ENCODE measurements at places on chromosomes 11 and 22.

DNA sequence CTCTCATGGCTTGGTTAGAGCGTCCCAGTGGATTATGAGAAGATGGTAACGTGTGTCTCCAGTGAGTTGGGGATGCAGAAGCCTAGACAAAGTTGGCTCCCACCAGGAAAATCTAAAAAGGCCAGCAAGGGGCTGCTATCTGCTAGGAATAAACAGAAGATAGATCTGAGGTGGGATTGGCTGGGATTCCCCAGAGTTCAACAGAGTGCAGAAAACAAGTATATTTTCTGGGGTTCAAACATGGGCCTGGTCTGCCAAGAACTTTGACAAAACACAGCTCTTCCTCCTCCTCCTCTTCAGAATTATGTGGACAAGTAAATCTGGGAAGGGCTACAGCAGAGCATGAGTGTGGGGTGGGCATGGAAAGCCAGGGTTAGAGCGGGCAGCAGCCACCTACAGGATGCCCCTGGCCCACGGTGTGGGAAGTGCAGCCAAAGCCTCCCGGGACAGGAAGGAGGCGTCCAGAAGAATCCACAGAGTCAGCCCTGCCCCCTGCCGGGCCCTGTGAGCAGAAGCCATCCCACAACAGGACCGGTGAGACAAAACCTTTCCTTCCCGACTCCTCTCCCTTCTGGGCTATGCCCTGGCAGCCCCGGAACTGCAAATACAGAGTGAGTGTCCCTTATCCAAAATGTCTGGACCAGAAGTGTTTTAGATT lies 67.1 kb downstream of the CD82 start:
- peak overlapping the region; percentile 49 for H3K27ac ChIP-seq
- peak overlapping the region; percentile 16 for H3K4me3 ChIP-seq
- H3K4me1 ChIP-seq: peaks cover 58% of the 10 kb centered on the region
- DNase-seq: peak; percentile 51
- H3K27me3 ChIP-seq: no peaks in the 10 kb centered on the region

- H3K4me1 ChIP-seq: no peaks in the 10 kb centered on the region
- DNase-seq: no peak
- peaks cover 7% of the 10 kb centered on the region for H3K36me3 ChIP-seq
- H3K27me3 ChIP-seq: no peaks in the 10 kb centered on the region
- H3K4me3 ChIP-seq: no peak overlapping the region
- H3K27ac ChIP-seq: no peak overlapping the region
These were observed 206.0 kb downstream of the DYNC2H1 start for GRCh38 chr11:103315248-103315647.

DNA sequence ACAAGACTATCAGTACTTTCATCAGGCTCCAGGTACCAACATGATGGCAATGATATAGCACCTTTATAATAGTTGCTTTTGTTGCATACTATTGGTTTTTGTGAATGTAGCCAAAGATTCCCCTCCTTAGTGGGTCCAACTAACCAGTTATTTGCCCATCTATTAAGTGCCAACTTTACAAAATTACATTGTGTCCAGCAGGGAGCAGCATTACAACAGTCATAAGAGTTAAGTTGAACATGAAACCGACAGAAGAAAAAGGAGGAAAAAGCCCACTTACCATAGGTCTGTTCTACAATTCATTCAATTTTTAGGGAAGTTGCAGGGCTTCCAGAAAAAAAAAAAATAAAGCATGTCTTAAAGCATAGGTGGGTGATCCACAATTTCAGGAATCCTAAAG lies 21.6 kb downstream of the IMMP1L start:
- H3K27ac ChIP-seq: no peak overlapping the region
- no peaks in the 10 kb centered on the region for H3K27me3 ChIP-seq
- no peak for DNase-seq
- H3K4me3 ChIP-seq: no peak overlapping the region
- no peaks in the 10 kb centered on the region for H3K36me3 ChIP-seq
- no peaks in the 10 kb centered on the region for H3K4me1 ChIP-seq

GRCh38 chr22:23786752-23787599 lies at the start of gene SMARCB1:
Gene SMARCB1, plus strand, starts transcription at chr22:23786966. Its CDS starts 204 bp downstream, at chr22:23787170.
- H3K4me3 ChIP-seq: peak within 1 kb of the TSS; percentile 88
- peaks cover 14% of the 10 kb centered on the region for H3K4me1 ChIP-seq
- H3K27me3 ChIP-seq: no peaks in the 10 kb centered on the region
- peaks cover 5% of the 10 kb centered on the region for H3K36me3 ChIP-seq
- peak; percentile 93 for DNase-seq
- H3K27ac ChIP-seq: peak within 1 kb of the TSS; percentile 99

DNA sequence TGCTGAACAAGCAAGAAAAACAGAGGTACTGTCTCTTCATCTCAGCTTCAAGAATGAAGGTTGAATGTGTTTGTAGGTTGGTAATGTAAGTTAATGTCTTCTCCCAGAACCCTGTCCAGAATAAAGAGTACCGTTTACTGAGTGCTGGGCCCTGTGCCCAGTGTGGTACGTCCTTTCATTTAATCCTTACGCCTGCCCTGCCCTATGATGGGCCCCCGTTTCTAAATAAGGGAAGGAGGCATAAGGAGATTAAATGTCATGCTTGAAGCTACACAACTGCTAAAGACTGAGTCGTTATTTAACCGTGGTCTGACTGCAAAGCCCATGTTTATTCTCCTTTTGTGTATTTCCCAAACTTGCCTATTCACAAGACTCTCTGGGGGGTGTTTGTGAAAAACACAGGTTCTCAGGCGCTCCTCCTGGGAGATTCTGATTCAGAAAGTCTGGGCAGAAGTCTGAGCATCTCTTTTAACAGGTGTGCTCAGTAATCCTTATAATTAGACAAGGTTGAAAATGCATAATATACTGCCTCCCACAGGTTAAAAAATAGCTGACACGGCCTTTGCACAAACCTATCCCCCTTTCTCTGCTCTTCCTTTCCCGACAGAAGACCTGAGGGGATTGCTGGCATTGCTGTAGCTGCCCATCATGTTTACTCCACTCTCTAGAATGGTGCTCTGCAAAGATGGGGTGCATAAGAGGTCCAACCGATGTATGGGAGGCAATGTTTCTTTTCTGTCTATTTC lies 56.3 kb upstream of the ZBTB44 start:
- H3K36me3 ChIP-seq: no peaks in the 10 kb centered on the region
- H3K27me3 ChIP-seq: no peaks in the 10 kb centered on the region
- no peak for DNase-seq
- no peak overlapping the region for H3K4me3 ChIP-seq
- H3K27ac ChIP-seq: no peak overlapping the region
- no peaks in the 10 kb centered on the region for H3K4me1 ChIP-seq

- no peak for DNase-seq
- H3K4me3 ChIP-seq: peak overlapping the region; percentile 87
- no peaks in the 10 kb centered on the region for H3K36me3 ChIP-seq
- no peaks in the 10 kb centered on the region for H3K27me3 ChIP-seq
- H3K27ac ChIP-seq: no peak overlapping the region
These were observed 870 bp upstream of the CTTN start for GRCh38 chr11:70397336-70397982.

- no peaks in the 10 kb centered on the region for H3K36me3 ChIP-seq
- DNase-seq: no peak
- peaks cover 12% of the 10 kb centered on the region for H3K4me1 ChIP-seq
- no peak overlapping the region for H3K27ac ChIP-seq
- H3K27me3 ChIP-seq: no peaks in the 10 kb centered on the region
These were observed 25.0 kb downstream of the PPFIBP2 start for GRCh38 chr11:7538466-7539454.

GRCh38 chr11:849104-849824 lies 6.6 kb downstream of the TSPAN4 start:
- peaks cover 50% of the 10 kb centered on the region for H3K4me1 ChIP-seq
- H3K36me3 ChIP-seq: no peaks in the 10 kb centered on the region
- H3K27me3 ChIP-seq: no peaks in the 10 kb centered on the region
- peak overlapping the region; percentile 53 for H3K4me3 ChIP-seq

GRCh38 chr11:32420937-32421901 lies 14.1 kb downstream of the WT1 start:
- peaks cover 36% of the 10 kb centered on the region for H3K4me1 ChIP-seq
- H3K4me3 ChIP-seq: no peak overlapping the region
- no peaks in the 10 kb centered on the region for H3K27me3 ChIP-seq
- DNase-seq: no peak
- H3K27ac ChIP-seq: peak overlapping the region; percentile 40
- H3K36me3 ChIP-seq: no peaks in the 10 kb centered on the region

- H3K27me3 ChIP-seq: no peaks in the 10 kb centered on the region
- H3K4me3 ChIP-seq: no peak overlapping the region
- H3K4me1 ChIP-seq: no peaks in the 10 kb centered on the region
- H3K27ac ChIP-seq: no peak overlapping the region
These were observed 10.7 kb upstream of the SEC14L6 start for GRCh38 chr22:30557243-30557642.

GRCh38 chr11:19380375-19380774 lies 139.6 kb upstream of the E2F8 start:
- H3K4me1 ChIP-seq: no peaks in the 10 kb centered on the region
- H3K36me3 ChIP-seq: no peaks in the 10 kb centered on the region
- no peak overlapping the region for H3K27ac ChIP-seq
- H3K4me3 ChIP-seq: no peak overlapping the region

GRCh38 chr11:4185561-4185960 lies 91.0 kb downstream of the RRM1 start:
- no peak overlapping the region for H3K4me3 ChIP-seq
- no peaks in the 10 kb centered on the region for H3K36me3 ChIP-seq
- DNase-seq: no peak
- peaks cover 5% of the 10 kb centered on the region for H3K4me1 ChIP-seq
- no peak overlapping the region for H3K27ac ChIP-seq

- DNase-seq: no peak
- H3K36me3 ChIP-seq: no peaks in the 10 kb centered on the region
- no peaks in the 10 kb centered on the region for H3K27me3 ChIP-seq
These were observed 38.7 kb downstream of the BUD13 start for GRCh38 chr11:116733969-116734508.

DNA sequence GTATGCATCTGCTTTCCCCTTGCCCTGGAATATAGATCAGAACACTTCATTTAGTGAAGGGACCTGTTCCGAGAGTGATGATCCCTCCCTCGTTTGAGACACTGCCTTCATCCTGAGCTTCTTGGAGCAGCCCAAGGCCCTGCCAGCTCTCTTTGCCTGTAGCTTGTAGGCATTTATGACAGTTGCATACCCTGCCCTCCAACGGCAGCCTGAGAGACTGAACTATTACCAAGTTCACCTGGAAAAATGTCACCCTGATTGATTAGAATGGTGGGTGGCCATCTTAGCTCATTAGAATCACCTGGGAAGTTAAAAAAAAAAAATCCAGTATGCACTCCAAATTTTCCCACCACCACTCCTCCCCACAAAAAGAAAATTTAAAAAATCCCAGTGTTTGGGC lies 1.5 kb downstream of the MICAL3 start:
- no peaks in the 10 kb centered on the region for H3K27me3 ChIP-seq
- peaks cover 27% of the 10 kb centered on the region for H3K4me1 ChIP-seq
- no peaks in the 10 kb centered on the region for H3K36me3 ChIP-seq
- peak overlapping the region; percentile 78 for H3K27ac ChIP-seq

GRCh38 chr11:115084231-115084630 lies 405.9 kb downstream of the NXPE2 start:
- peaks cover 5% of the 10 kb centered on the region for H3K4me1 ChIP-seq
- H3K36me3 ChIP-seq: no peaks in the 10 kb centered on the region
- H3K27me3 ChIP-seq: peaks cover 6% of the 10 kb centered on the region
- DNase-seq: no peak
- H3K4me3 ChIP-seq: no peak overlapping the region

GRCh38 chr11:69485337-69486041 lies 4.0 kb downstream of the LINC01488 start:
- H3K27me3 ChIP-seq: no peaks in the 10 kb centered on the region
- no peak overlapping the region for H3K27ac ChIP-seq

- H3K27me3 ChIP-seq: no peaks in the 10 kb centered on the region
- no peak overlapping the region for H3K4me3 ChIP-seq
- H3K4me1 ChIP-seq: peaks cover 44% of the 10 kb centered on the region
- H3K27ac ChIP-seq: peak overlapping the region; percentile 76
These were observed 7.6 kb downstream of the SLC39A13 start for GRCh38 chr11:47415949-47416472.

GRCh38 chr11:113521737-113522517 lies 46.7 kb upstream of the DRD2 start:
- H3K4me1 ChIP-seq: no peaks in the 10 kb centered on the region
- no peak for DNase-seq
- H3K4me3 ChIP-seq: no peak overlapping the region
- H3K27ac ChIP-seq: no peak overlapping the region
- H3K36me3 ChIP-seq: no peaks in the 10 kb centered on the region
- no peaks in the 10 kb centered on the region for H3K27me3 ChIP-seq

DNA sequence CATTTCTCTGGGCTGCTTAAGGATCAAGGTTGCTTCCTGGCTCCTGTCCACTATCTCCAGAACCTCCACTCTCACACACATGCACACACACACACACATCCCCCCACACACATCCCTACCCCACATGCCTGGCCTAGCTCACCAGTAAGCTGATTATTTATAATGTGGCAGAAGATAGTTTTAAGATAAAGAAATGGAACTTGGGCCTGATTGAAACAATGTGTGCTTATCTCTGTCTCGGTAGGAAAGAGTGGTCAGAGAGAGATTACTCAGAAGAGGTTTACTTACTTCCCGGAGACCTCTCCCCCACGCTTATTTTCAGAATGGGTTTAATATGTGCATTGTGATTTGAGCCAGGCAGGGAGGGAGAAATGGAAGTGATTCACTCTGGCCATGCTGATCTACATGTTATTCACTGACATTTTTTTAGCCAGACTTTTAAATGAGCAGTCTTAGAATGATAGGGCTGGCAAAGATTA lies 422.4 kb downstream of the TENM4 start:
- H3K4me3 ChIP-seq: no peak overlapping the region
- no peak for DNase-seq
- H3K36me3 ChIP-seq: no peaks in the 10 kb centered on the region
- H3K4me1 ChIP-seq: no peaks in the 10 kb centered on the region
- H3K27ac ChIP-seq: no peak overlapping the region

DNA sequence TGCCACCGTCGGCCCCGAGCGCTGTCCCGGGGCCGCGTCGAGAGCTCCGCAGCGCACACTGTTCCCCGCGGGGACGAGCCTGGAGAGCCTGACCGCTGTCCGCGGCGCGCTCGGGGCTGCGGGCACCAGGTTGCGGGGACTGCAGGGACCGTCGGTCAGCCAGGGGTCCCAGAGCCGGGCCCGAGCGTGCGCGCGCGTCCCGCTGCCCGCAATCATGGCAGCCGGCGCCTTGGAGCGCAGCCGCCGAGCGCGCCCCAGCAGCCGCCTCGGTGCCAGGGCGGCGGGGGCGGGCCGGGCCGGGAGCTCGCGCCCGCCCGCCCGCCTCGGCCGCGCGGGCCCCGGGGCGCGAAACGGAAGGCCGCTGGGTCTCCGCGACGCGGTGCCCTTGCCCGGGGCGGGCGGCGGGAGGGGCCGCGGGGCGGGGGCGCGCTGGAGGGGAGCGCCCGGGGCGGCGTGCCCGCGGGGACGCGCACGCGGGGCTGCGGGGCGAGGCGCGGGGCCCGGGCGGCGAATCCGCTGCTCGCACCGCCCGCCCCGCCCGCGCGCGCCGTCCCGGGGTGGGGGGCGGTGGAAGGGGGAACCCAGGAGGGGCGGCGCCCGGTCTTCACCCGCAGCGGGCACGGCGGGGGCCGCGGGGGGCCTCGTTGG lies 79.4 kb upstream of the PPARA start:
- peak overlapping the region; percentile 100 for H3K27ac ChIP-seq
- no peaks in the 10 kb centered on the region for H3K27me3 ChIP-seq
- H3K4me1 ChIP-seq: peaks cover 38% of the 10 kb centered on the region
- H3K36me3 ChIP-seq: peaks cover 15% of the 10 kb centered on the region

GRCh38 chr11:130102301-130103249 lies 32.9 kb downstream of the APLP2 start:
- no peak overlapping the region for H3K4me3 ChIP-seq
- no peaks in the 10 kb centered on the region for H3K36me3 ChIP-seq
- no peaks in the 10 kb centered on the region for H3K27me3 ChIP-seq
- DNase-seq: no peak
- peaks cover 45% of the 10 kb centered on the region for H3K4me1 ChIP-seq

Measured in heart right ventricle (tissue), 16 donors.